ENCODE measurements at places on chromosomes 11 and 22.

GRCh38 chr11:4211991-4212390 lies 117.4 kb downstream of the RRM1 start:
- no peak for DNase-seq

- DNase-seq, result no peak
Measured at GRCh38 chr11:12100429-12100828, 10.0 kb upstream of the MICAL2 start.

DNA sequence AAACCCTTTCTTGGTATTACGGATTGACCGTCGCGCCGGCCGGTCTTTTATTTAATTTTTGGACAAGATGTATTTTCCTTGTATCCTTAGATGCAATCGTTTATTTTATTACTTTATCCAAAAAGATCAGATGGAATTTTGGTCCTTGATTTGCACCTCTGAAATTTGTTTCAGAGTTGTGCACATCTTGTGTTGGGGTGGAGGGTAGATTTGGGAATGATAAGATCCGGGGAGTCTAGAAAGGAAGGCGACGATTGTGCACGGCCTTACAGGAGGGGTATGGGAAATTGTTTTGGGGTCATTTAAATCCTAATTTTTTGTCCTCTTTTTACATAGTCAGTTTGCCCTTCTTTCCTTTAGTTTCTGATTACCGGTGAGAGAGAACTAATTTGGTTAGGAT lies 1.4 kb downstream of the KDM2A start:
- DNase-seq, result no peak

GRCh38 chr11:113534625-113535024 lies 59.4 kb upstream of the DRD2 start:
- no peak for DNase-seq

DNA sequence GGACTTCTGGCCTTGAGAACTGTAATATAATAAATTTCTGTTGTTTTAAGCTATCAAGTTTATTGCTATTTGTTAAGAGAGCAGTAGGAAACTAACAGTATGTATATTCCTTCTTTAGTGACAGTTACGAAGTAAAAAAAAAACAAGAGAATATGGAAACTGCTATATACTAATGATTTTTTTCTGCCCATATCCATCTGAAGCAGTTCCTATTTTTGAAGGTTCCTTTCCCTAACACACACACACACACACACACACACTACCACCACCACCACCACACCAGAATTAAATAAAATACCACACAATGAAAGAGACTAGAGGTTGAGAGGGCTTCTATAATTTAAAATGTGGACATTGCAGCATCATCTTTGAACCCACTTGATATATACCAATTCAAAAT lies 44.4 kb upstream of the CARD18 start:
- no peak for DNase-seq

Measured in G401 (cell line).